PC-3 (cell line): ENCODE measurements at places on chromosomes 16 and 17. TPM values are rescaled to one million over a fixed set of nuclear protein-coding genes. Genes with fewer than 3 reads are reported as not detected.

GPR139 gene
- not detected in 2 replicates for total RNA-seq

CD79B gene
- total RNA-seq, result not detected in 2 replicates

MMP28 gene
- 1.6 and 2.4 TPM in 2 replicates for total RNA-seq

RCVRN gene
- not detected in 2 replicates for total RNA-seq

CDC42EP4 gene
- 83.1 and 109 TPM in 2 replicates for total RNA-seq
